MCF 10A (cell line): ENCODE measurements at places on chromosomes 16 and 17. TPM values are rescaled to one million over a fixed set of nuclear protein-coding genes. Genes with fewer than 3 reads are reported as not detected.

DNA sequence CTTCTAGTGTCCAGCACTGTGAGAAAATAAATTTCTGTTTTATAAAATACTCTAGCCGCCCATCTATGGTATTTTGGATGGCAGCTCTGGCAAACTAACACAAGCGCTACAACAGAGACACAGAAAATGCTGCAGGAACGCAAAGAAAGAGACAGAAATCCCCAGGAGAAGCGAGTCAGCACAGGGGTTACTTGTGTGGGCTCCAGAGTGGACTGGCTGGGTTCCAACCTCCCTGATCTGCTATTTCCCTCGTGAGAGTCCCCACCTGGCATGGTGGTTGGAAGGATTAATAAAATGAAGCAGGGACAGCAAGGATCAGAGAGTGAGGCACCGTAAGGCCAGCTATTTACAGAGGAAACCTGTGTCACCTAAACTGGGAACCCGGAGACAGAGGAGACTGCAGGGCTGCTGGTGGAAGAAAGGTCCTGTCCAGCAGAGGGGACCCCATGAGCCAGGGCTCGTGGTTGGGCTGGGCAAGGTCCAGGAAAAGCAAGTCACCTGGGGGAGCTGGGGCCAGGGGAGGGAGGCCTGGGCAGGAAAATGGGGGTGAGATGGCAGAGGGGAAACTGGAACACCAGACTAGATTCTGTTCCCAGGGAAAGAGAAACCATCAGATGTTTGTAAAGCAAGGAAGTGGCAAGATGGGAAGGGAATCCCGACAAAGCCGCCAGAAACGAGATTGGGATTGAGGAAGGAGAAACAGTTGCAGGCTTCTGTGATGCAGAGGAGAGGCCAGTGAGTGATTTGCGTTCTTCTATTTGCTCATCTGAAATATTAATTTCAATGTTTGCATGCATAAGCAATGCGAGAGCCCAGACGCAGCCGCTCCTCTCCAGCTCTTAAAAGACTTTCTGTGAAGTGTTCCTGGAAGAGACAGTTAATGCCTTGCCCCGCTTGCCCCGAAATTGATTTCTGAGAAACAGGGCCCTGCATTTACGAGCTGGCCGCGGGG is 63.0 kb upstream of the TEKT3 start:
- no peak for DNase-seq

- DNase-seq, result peak; percentile 72
Measured at GRCh38 chr17:21689604-21690003, 2.7 kb upstream of the KCNJ18 start.

The KCNJ18 gene
- not detected in 2 replicates for total RNA-seq

The SLX1B gene
- total RNA-seq, result 29.9 and 37.0 TPM in 2 replicates

DNA sequence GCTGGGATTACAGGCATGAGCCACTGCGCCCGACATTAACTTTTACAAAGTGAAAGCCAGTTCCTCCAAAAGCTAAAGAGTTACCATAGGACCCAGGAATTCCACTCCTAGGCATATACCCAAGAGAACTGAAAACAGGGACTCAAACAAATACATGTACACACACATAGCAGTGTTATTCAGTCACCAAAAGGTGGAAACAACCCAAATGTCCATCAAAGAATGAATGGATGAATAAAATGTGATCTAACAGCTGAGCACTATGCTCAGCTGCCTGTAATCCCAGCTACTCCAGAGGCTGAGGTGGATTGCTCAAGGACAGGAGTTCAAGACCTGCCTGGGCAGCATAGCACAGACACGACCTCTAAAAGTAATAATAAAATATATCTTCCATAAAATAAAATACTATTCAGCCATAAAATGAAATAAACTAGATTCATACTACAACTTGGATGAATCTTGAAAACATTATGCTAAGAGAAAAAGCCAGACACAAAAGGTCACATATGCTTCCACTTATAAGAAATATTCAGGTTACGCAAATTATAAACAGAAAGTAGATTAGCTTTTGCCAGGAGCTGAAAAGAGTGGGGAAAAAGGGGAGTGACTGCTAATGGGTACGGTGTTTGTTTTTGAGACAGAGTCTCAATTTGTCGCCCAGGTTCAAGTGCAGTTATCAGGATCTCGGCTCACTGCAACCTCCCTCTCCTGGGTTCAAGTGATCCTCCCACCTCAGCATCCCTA is 9.3 kb upstream of the USP7 start:
- no peak for DNase-seq

DNA sequence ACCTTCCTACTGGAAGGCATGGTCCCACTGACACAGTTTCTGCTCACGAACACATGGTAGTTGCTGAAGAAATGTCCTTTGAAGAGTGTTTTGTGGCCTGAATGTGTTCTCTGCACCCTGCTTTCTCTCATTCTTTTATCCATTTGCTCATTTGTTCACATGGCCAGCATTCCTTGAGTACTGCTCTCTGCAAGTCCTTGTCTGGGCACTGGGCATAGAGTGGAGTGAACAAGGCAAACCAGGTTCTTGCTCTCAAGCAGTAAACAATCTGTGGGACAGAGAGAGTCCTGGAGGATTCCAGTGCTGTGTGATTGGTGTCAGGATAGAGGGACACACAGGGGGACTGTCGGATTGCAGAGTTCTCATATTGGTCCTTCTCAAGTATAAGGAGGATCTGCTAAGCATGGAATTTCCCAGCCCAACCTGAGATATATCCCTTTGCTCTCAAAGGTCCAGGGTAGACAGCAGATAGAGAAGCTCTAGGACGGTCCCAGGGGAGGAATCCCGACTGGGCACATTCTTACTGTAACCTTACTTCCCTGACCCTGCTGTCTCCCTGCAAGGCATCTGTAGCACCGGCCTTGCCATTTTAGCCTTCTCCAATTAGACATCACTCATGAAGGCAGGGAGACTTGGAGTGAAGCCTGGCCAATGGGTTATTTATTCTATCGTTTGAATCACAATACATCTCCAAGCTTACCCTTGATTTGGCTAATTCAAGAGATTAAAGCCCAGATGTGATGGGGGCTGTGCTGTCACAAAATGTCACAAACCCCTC is 32.3 kb downstream of the ARL4D start:
- no peak for DNase-seq

The SLC38A8 gene
- not detected in 2 replicates for total RNA-seq

DNA sequence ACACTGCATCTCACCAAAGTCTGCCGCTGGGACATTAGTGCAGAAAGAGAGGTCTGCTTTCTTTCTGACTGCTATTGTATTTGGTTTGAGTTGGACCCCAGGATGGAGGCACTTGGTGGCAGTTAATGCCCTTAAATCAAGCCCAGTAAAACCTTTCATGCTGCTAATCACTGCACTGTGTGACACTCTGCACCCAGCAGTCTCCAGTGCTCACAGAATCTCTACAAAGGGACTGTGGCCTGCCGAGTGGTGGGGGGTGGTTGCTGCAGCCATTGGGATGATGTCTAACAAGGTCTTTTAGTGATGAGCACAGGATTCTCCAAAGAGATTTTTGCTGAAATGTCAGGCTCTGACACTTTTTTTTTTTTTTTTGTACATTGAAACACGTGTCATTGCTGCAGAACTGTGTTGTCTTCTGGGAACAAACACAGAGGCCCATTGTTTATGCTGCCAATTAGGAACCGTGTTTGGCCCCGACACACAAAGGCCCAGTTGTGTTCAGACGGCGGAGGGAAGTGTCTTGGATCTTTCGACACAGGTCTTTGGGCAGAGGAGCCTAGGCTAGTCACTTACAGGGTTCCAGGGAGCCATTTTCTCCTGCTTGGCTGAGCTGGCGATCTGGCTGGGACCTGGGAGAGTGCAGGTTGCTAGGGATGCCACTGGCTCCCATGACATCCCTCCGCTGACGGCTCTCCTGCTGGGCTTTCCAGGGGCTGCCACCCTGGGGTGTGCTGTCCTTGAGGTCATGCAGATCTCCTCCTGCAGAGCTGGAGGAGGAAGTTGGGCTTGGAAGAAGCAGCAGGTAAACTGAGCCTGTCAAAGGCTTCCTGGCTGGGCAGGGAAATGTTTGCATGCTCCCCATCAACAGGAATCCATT is 16.2 kb upstream of the TNRC6C start:
- DNase-seq, result no peak

- DNase-seq, result no peak
Measured at GRCh38 chr16:72219282-72219681, 47.3 kb upstream of the PMFBP1 start.

The HOXB4 gene
- 0.21 and 0.44 TPM in 2 replicates for total RNA-seq

DNA sequence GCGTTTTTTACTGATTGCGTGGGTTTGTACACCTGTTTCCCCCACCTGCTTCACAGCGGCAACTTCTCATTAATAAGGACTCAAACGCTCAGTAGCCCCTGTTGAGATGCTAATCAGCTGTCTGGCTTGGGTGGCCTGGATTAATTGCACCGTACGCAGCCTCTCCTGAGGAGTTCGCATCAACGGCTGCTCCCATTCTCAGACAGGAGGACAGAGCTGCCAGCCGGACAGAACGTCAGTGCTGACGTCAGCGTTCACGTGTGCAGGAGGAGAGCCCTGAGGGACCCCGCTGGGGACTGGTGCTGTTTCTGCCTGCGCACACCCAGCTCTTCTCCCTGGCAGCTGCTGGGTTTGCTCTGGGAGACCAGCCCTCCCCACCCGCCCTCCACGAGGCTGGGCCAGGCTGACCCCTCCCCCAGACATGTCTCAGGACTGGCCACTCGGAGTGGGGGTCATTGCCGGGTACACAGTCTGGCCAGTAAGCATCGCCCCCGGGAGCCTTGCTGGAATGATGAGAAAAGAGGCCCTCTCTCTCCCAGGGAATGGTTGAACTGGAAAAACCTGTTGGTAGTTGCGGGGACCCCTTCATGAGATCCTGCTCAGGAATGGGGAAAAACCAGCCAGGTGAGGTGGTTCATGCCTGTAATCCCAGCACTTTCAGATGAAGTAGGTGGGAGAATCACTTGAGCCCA is 5.7 kb upstream of the BANP start:
- no peak for DNase-seq

- DNase-seq, result no peak
Measured at GRCh38 chr16:4601036-4601863, 13.4 kb downstream of the UBALD1 start.

The TMEM186 gene
- 12.9 and 13.9 TPM in 2 replicates for total RNA-seq

GRCh38 chr16:78340590-78340989 is 241.1 kb downstream of the WWOX start:
- no peak for DNase-seq

- no peak for DNase-seq
Measured at GRCh38 chr16:26550111-26550610, 516.6 kb upstream of the C16orf82 start.
